ENCODE measurements at places on chromosomes 3 and 15.

- DNase-seq, result peak; percentile 24
These were observed 607.4 kb downstream of the FHIT start for GRCh38 chr3:60643831-60644230.

GRCh38 chr15:33757516-33758232, 210.6 kb upstream of the CHRM5 start:
- no peak for DNase-seq

GRCh38 chr15:27903405-27903804, 195.7 kb downstream of the OCA2 start:
- no peak for DNase-seq

GRCh38 chr15:66948294-66948693, 117.1 kb upstream of the SMAD3 start:
- DNase-seq, result no peak

DNA sequence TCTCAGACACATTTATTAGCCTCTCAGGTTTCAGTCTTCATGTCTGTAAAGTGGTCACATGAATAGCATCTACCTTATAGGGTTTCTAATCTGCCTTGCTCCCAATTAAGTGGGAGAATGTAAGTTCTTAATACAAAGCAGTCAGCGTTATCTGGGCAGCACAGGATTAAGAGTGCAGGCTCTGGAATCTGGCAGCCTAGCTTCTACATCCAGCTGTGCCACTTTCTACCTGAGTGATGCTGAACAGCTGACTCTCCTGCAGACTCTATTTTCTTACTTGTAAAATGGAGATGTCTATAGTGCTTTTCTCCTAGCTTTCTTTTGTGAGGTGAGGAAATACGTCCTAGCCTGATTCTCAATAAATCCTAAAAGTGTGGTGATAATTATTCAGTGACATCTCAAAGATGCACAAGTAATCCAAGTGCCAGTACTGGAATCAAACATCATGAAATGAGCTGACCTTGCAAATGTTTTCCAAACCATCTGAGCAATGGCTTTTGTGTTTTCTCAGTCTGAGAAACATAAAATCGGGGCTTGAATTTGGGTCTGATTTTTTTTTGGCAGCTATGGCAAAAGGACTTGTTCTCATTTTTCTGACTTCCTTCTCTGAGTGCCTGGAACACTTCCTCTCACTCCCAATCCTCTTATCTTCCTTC, 232.2 kb upstream of the FEZF2 start:
- DNase-seq, result no peak

DNA sequence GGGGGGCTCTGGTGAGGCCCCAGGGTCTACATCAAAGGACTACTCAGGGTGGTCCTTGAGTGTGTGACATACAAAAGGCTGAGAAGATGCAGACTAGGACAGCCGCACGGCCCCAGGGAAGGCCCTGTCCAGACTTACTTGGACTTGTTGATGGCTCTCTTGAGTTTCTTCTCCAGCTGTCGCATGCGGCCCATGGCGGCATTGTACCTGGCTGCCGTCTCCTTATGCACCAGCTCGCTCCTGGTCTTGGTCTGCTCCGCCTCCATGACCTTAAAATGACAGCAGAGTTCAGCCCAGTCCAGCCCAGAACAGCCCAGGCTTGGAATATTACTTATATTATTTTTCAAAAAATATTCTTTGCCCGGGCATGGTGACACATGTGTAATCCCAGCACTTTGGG, 56.0 kb downstream of the CAPN7 start:
- no peak for DNase-seq

GRCh38 chr15:58331560-58331912, 100.3 kb upstream of the LIPC start:
- DNase-seq, result peak; percentile 99

Measured in Kasumi-1 (cell line).